ENCODE measurements at places on chromosomes 1 and 21. TPM values are rescaled to one million over a fixed set of nuclear protein-coding genes. Genes with fewer than 3 reads are reported as not detected.

The COL9A2 gene
- 0.17 TPM for total RNA-seq

The SYCP1 gene
- total RNA-seq = not detected

The DCST1 gene
- 0.06 TPM for total RNA-seq

The CLDN19 gene
- total RNA-seq = not detected

The PGBD2 gene
- 3.6 TPM for total RNA-seq
